ENCODE measurements at places on chromosomes 3 and 15.

GRCh38 chr3:192062186-192062585, 601.2 kb downstream of the PYDC2 start:
- no peak for DNase-seq

- DNase-seq, result no peak
These were observed 317.0 kb upstream of the DCBLD2 start for GRCh38 chr3:99218468-99218867.

GRCh38 chr15:38714309-38715072, 149.9 kb upstream of the RASGRP1 start:
- DNase-seq, result no peak

DNA sequence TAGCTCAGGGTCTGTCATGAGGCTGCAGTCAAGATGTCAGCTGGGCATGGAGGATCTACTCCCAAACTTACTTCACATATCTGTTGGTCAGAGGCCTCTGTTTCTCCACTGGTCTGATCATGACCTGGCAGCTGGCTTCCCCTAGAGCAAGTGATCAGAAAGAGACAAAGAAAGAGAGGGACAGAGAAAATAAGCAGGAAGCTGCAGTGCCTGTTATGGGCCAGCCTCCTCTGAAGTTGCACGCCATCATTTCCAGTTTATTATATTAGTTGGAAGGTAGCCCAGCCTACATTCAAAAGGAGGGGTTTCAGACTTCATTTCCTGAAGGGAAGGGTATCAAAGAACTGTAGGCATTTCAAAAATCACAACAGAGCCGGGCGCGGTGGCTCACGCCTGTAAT, 5.0 kb upstream of the RPP25 start:
- no peak for DNase-seq

- DNase-seq, result no peak
These were observed 9.5 kb downstream of the SAXO2 start for GRCh38 chr15:82272154-82272553.

DNA sequence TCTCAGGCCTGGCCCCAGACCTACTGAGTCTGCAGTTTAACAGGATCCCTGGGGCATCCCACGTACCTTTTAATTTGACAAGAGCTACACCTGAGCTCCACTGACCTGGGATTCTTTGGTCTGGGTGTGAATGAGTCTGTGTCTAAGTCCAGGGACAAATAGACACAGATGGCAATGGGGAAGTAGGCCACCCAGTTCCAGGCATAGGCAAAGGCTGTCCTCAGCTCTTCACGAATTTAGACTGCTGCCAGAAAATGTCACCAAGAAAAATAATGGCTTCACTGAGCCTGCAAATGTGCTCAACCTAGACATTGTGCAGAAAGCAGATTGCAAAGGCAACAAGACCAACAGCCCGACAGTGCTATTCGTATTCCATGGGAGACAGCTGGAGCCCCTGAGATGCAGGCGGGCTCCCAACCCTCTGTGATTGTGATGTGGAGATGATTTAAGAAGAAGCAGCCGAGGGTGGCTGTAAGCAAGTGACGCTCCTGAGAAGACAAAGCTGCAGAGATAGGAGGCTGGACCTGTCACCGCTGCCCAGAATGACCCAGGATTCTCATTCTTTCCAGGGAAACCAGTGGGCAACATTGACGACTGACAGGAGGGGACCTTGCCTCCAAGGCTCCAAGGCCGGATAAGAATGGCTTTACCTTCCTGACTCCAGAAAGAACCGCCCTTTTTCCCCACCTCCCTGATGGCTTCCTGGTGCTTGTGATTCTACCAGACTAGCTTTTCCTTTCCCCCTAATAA, 39.8 kb upstream of the IREB2 start:
- DNase-seq, result no peak

GRCh38 chr15:33722673-33723015, 245.7 kb upstream of the CHRM5 start:
- DNase-seq, result no peak

GRCh38 chr15:48868536-48868935, 9.4 kb upstream of the EID1 start:
- DNase-seq, result no peak

DNA sequence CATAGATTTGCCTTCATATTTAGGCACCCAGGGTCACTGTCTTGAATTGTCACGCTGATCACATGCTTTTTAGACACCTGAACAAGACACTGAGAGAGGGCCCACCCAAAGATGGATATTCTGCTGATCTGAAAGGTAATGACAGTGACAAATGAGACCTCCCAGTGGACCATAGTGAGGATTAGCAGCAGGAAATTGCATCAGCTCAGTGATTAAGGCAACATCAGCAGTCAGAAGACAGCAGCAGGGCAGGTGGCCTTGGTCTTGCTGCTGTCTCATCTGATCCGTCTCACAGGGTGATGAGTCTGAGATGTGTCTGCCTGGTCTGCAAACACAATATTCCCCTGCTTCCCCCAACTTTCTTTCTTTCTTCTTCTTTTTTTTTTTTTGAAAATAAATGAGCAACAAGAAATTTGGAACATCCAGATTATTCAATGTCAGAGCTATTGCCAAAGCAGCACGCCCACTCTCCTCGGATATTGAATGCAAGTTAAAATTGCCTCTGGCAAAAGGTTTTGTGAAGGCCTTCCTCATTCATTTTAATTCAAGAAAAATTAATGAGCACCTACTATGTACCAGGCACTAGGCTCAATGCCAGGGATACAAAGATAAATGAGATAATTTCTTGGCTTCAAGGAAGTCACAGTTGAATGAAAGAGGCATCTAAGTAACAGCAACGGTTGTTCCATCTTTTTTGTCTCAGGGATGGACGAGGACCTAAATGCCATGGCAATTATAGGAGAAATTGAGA, 14.1 kb downstream of the OTOL1 start:
- no peak for DNase-seq

DNA sequence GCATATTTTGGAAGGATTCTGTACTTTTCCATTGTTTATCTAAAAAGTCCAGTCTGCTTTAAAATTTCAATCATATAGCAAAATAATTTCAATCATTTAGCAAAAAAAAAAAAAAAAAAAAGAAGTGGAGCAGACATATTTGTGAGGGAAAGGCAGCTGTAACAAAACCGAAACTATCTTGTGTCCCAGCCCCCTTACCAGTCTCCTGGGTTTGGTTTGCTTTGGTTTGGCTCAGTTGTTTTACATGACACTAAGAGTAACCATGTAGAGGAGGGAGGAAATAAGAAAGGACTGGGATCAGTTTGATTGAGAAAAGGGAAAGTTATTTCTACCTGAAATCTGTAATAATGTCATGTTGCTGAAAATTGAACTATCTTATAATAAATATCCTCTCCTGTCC, 158.8 kb upstream of the GADL1 start:
- DNase-seq, result no peak

- DNase-seq, result no peak
These were observed 96.6 kb downstream of the CEMIP start for GRCh38 chr15:80875568-80876347.

- DNase-seq, result no peak
These were observed 1.2 kb upstream of the PROK2 start for GRCh38 chr3:71786217-71786549.

DNA sequence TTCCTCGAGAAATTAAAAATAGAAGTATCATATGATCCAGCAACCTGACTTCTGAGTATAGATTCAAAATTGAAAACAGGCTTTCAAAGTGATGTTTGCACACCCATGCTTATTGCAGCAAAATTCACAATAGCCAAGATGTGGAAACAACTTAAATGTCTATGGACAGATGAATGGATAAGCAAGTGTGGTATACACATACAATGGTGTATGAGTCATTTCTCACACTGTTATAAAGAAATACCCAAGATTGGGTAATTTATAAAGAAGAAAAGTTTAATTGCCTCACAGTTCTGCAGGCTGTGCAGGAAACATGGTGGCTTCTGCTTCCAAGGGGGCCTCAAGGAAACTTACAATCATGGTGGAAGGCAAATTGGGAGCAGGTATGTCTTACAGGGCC, 100.8 kb downstream of the KLF13 start:
- DNase-seq, result no peak

DNA sequence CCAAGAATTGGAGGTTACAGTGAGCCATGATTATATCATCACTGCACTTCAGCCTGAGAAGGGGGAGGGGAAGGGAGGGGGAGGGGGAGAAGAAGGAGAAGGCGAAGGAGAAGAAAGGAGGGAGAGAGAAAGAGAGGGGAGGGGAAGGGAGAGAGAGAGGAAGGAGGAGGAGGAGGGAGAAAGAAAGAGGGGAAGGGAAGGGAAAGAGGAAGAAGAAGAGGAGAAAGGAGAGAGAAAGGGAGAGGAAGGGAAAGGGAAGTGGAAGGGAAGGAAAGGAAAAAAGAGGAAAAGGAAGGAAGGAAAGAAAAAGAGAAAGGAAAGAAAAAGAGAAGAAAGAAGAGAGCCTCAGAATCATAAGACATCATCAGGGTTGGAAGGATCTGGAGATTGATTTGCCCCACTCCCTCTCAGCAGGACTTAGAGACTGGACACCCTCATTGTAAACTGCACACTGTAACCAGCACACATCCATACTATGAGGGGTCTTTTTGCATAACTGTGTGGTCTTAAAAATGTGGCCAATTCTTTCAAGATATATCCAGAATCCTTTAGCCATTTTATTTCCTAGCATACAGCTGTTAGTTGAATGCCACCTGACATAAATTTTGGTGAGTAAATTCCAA, 130.9 kb downstream of the CMSS1 start:
- DNase-seq, result no peak

- no peak for DNase-seq
These were observed 652.5 kb upstream of the NECTIN3 start for GRCh38 chr3:110419096-110419495.

GRCh38 chr15:66655997-66656396, 46.0 kb upstream of the SMAD6 start:
- no peak for DNase-seq

DNA sequence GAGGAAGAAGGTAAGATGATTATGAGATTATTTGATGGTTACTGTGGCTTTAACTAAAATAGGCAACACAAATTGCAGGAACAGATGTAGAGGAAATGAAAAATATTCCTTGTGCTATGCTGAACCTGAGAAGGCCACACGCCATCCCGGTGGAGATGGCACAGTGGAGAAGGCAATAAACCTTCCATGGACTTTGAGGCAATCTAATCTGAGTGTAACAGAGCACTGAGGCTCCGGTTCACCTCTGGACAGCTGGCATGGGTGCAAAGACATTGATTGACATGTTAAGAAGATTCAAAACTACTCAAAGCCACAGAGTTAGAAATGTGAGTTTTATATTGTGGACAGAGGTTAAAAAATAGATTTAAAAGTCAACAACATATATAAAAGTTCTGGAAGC, 535.7 kb downstream of the AGBL1 start:
- no peak for DNase-seq

DNA sequence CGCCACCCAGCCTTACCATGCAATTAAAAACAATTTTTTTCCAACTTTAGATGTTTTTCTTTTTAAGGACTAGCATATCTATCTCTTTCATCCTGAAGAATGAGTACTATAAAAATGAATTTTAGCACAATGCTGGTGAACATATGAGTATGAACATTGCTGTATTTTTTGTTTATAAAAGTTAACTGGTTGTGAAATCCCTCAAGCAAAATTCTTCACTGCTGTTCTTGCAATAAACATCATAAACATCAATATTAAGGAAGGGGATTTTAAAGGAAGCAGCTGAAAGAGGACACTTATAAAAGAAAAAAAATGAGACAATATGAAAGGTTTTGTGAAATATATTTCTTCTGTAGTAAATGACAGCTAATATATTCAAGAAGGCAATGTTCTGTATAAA, 3.0 kb downstream of the PLSCR4 start:
- DNase-seq, result no peak

DNA sequence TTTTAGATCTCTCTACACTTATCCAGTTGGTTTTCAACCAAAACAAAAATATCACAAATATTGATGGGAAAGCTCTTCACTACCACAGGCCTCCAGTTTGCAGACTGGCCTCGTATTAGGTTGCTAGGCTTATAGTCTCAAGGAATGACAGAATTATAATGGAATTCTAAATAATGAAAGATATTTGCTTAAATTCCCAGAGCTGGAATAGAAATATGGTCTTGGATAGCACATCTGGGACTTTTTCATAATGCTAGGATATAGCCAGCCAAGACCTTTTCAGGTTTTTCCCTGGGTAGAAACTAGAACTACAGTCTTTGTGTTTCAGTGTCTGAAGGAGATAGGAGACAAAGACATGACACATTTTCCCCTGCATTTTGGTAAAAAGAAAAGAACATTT, 121.9 kb upstream of the STAC start:
- no peak for DNase-seq

GRCh38 chr3:23356923-23357322, 153.8 kb downstream of the UBE2E2 start:
- DNase-seq, result no peak

DNA sequence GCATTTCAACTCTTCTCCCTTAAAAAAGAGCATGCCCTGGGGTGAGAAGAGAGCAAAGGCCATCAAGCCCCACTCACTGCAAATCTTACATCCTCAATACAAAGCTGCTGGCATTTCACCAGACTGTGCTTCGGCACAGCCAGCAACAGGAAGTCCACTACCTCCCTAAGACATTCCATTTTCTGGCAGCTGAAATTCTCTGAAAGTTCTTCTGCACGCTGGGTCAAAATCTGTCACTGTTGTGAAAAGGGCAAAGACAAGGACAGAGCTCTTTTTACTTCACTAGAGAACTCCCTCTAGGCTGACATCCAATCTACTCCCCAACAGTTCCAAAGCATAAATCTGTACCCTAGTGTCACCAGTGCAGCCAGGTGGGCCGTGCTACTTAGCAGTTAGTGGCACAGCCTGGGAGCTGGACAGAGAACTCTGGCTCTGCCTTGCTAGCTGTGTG, 6.3 kb downstream of the MTMR10 start:
- no peak for DNase-seq

GRCh38 chr3:107429320-107430181, 52.3 kb downstream of the CCDC54 start:
- DNase-seq, result peak; percentile 74

DNA sequence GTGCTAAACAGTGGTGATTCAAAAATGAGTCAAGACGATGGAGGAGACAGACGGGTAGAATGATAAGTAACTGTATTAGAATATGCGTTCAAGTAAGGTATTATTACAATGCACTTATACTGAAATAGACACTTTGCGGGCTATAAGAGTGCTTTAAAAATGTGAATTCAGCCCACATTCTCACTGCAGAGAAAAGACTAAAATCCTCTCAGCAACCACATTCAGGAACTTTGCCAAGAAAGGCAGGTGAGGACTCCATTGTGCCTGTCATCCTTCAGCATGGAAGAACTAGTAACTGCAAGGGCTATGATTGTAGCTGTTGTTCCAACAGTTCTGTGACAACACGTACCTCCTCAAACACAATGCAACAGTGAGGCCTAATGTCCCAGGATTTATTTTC, 272.0 kb downstream of the RORA start:
- no peak for DNase-seq

All from left renal pelvis (tissue), 4 donors.